HAP-1 (cell line): ENCODE measurements at places on chromosomes 6 and 20.

GRCh38 chr6:119527231-119527578, 177.6 kb upstream of the MAN1A1 start:
- no peak for DNase-seq

GRCh38 chr6:97322811-97323210, 39.8 kb upstream of the MMS22L start:
- no peak for DNase-seq

DNA sequence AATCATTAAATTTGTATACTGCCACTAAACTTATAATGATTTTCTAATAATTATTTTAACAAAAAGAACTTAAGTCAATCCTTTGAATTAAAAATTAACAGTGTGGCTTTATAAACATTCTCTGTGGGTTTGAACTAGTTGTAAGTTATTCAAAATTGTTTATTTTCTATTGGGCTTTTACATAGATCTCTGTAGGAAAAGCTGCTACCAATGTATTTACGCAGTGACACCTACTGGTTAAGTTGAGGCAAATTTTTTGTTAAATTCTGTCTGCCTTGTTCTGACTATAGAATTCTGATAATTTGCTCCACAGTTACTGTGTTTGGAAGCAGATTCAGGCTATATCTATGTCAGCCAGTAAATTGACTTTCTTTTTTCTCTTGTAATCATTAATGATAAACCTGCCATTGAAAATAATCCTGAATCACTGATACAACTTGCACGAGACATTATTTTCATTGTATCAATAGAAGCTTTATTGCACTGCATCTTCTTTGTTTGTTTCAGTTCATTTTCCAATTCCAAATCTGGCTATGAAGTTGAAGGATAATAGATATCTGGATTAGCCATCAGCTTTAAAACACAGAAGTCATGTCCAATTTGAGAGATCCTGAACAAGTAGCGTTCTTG, 66.0 kb upstream of the UTRN start:
- DNase-seq, result peak; percentile 53

- DNase-seq, result no peak
These were observed 39.3 kb downstream of the KLHL32 start for GRCh38 chr6:96963809-96964208.

DNA sequence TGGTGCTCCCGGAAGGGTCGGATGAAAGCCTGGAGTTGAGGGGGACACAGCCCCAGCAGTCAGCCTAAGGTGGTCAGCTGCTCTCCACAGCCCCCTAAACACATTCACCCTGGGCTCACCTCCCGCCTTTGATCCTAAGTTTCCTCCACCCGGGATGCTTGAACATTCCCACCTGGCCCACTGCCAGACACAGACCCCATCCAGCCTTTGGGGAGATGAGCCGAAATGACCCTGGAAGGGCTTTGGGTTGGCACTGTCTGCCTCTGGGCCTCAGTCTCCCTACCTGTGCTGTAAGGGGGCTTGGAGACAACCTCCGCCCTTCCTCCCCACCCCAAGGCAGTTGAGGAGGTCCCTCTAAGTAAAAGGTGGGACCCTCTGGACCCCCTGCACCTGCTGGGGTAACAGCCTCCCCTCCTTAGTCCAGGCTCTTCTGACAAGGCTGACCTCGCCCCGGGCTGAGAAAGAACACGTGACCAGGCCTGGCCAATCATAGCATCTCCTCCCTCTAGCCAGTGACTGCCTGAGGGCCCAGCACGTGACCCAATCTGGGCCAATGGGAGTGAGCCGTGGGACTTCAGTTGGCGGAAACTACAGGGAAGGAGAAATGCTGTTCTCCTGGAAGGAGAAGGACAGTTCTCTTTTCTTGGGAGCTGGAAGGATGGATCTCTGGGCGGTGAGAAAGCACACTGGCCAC, 16.9 kb upstream of the UBE2V1 start:
- peak; percentile 48 for DNase-seq

GRCh38 chr6:135434991-135435390, 62.5 kb downstream of the AHI1 start:
- peak; percentile 70 for DNase-seq

- DNase-seq, result no peak
These were observed 181.1 kb upstream of the SUPT3H start for GRCh38 chr6:45558858-45559257.

GRCh38 chr6:90266905-90267621, 29.6 kb downstream of the BACH2 start:
- no peak for DNase-seq

DNA sequence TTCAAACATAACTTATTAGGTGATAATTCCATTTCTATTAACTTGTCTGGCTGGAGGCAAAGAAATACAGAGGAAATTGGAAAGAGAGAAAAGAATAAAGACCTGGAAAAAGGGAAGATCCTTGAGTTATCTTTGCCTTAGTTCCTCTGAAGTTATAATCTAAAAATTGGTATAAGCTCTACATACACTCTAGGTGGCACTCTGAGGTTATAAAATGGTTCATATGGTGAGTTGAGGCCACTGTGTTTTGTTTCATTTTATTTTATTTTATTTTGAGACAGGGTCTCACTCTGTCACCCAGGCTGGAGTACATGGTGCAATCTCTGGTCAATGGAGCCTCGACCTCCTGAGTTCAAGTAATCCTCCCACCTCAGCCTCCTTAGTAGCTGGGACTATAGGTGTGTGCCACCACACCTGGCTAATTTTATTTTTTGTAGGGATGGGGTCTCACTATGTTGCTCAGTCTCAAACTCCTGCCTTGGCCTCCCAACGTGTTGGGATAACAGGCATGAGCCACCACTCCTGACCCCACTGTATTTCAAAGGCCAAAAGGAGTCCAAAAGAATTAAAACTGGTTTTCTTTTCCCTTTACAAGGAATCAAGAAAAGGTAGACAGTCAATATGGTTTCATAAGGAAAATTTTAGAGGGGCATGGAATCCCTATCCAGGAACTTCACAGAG, 19.4 kb downstream of the GPX6 start:
- no peak for DNase-seq

DNA sequence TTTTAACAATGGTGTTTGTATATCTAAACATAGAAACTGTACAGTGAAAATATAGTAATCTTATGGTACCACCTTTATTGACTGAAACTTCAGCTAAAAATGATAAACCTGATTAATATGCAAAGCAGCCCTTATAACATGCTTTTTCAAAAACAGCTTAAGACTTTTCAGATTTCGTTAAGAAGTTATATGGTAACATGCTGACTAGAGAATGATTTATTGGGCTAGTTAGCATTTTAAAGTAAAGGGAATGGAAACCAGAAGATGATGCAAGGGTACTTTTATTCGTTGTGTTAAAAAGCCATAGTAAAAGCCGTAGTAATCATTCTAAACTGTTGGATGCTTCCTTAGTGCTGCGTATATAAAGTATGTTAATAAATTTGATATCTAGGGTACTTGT, 50.5 kb downstream of the CBFA2T2 start:
- no peak for DNase-seq

DNA sequence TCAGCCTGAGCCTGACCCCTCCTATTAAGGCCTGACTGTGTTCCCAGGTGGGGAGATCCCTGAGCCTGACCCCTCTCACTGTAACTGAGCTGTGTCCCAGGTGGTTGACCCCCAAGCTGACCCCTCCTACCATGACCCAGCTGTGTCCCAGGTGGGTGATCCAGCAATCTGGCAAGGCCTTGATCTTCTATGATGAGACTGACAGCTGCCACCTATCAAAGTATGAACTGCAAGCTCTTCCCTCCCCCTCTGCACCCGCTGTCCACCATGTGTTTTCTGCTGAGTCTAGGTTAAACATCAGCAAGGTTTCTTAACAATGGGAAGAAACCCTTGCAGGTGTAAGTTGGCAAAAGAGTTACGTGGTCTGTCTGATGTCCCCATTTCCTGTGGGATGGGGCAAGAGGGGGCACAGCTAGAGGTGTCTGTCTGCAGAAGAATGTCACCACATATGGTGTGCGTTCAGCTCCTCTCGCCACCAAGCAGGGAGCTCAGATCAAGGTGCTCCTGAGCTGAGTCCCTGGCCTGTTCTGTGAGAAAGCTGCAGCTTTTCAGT, 5.9 kb downstream of the PXDC1 start:
- no peak for DNase-seq

DNA sequence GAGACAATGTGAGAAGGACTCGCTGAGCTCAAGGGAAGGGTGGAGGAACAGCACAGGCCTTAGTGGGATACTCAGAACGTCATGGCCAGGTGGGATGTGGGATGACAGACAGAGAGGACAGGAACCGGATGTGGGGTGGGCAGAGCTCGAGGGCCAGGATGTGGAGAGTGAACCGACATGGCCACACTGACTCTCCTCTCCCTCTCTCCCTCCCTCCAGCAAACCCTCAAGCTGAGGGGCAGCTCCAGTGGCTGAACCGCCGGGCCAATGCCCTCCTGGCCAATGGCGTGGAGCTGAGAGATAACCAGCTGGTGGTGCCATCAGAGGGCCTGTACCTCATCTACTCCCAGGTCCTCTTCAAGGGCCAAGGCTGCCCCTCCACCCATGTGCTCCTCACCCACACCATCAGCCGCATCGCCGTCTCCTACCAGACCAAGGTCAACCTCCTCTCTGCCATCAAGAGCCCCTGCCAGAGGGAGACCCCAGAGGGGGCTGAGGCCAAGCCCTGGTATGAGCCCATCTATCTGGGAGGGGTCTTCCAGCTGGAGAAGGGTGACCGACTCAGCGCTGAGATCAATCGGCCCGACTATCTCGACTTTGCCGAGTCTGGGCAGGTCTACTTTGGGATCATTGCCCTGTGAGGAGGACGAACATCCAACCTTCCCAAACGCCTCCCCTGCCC, 1.7 kb downstream of the TNF start:
- DNase-seq, result no peak

- DNase-seq, result peak; percentile 58
These were observed 108.6 kb upstream of the SLC2A12 start for GRCh38 chr6:134161041-134161440.
